EH (cell line): ENCODE measurements at places on chromosomes 12 and 14.

DNA sequence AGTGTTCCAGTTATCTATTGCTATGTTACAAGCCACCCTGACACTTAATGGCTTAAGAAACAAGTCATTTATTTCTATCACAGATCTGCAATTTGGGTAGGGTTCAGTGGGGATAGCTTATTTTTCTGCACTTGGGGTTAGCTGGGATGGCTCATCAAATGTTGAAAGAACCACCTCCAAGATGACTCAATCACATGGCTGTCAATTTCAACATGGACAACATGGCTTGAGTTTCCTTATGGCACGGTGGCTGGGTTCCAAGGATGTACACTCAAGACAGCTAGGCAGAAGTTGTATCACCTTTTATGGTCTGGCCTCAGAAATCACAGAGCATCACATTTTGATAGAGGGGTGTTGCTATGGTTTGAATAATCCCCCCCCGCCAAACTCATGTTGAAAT is 24.5 kb upstream of the IGF1 start:
- no peak for DNase-seq

DNA sequence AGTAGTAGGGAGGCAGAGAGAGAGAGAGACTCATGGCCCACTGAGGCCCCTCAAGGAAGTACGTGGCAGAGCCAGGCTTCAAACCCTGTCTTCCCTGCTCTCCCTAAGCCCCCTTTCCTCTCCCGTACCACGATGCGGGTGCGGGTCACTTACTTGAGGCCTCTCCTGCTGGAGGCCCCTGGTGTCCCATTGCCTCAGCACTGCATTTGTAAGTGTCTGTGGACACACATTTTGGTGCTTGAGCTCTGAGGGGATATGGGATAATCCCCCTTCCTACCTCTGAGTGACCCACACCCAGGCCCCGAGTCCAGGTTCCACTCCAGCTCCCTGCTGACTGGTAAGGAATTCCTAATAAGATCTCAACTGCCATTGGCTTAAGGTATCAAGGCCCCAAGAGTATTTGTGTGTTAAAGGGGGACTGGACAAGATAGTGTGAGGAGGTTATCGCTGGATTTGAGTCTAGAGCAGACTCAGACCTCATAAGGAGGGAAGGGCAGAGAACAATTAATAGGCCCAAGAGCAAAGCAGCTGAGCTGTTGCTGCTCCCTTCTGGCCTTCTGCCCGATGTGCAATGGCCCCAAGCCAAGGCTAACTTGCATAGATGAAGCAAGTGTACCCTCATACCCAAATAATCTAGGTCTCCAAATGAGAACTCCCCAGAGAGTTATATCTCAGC is 71.9 kb downstream of the CRACR2A start:
- peak; percentile 37 for DNase-seq

- DNase-seq, result peak; percentile 23
Observed at GRCh38 chr14:96297000-96297399, 41.0 kb downstream of the BDKRB1 start.

GRCh38 chr12:32302218-32303173 is 96.9 kb upstream of the FGD4 start:
- peak; percentile 37 for DNase-seq

DNA sequence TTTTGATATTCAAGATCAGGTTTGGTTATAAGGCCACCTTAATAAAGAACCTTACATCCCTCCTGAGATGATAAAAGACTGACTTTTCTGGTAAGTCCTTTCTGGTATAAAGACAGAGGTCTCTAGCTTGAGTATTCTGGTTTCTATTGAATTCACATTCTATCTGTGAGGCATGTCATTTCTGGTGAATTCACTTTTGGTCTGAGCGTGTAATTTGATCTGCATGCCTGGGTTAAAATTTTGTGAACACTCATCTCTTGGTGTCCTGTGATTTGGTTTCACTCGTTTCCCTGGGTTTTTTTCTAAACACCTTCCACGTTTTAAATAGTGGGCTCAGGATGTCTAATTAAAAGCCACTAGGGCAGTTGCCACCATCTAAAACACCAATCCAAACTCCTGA is 12.2 kb downstream of the EIF5 start:
- peak; percentile 44 for DNase-seq

GRCh38 chr14:23354990-23355389 is 2.3 kb upstream of the SLC22A17 start:
- DNase-seq, result no peak

- peak; percentile 90 for DNase-seq
Observed at GRCh38 chr14:69101331-69101826, 51.5 kb downstream of the DCAF5 start.

DNA sequence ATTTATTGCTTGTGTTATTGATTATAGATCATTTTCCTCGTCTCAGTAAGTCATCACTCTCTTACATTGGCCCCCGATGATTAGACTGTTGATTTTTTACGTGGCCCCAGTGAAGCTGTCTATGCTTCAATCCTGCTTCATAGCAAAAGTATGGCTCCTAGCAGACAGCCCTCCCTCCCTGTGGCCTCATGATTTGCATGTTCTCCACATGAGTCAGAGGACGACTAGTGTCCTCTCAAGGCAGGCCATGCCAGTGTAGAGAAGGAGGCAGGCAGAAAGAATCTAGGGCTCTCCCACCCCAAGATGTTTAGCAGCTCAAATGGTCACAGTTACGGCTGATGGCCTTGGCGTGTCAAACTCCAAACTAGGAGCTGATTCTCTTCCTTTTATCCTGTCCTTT is 59.6 kb downstream of the FIGNL2 start:
- DNase-seq, result peak; percentile 94

- peak; percentile 98 for DNase-seq
Observed at GRCh38 chr12:69405566-69405865, 46.0 kb downstream of the YEATS4 start.

GRCh38 chr12:87304406-87304805 is 724.8 kb downstream of the C12orf50 start:
- DNase-seq, result no peak

DNA sequence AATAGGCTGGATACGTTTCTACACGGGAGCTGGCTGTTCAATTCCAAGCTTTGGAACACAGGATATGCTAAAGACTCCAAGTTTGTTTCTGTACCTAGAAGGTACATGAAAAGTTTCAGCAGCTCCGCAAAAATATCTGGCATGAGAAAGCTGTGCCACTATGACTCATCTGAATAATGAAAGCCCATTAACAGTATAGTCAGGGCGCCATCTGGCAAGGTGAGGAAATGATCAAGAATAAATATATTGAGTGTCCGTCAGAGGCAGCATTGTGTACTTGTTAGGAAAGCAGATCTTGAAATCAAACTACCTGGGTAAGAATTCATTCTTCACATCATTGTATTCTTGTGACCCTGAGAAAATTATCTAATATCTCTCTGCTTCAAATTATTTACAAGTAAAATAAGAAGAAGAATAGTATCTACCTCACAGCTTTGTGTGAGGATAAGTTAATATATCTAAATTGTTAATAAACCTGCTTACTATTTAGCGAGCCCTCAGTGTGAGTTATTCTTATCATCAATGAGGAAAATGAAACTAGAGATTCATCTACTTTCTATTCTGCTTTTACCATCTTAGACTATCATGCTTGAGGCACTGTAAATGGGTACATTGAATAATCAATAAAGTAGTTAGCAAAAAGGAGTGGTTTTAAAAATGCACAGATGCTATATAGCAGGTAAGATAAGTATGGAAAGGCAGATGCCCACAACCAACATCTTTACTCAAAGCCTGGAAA is 53.5 kb downstream of the FSCB start:
- no peak for DNase-seq

DNA sequence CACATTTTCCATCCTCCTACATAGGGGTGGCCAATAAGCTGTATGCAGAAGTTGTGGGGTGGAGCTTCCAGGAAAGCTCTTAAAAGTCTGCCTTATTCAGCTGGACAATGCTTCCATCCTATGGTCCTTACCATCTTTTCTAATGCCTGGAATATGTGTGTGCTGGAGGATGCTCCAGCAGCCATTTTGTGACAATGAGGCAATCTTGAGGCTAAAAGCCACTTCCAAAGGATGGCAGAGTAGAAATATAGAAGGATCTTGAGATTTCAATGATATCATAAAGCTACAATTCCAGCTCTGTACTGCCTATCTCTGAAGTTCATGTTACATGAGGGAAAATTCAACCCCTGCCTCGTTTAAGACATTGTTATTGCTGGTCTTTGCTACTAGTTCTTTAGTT is 95.7 kb downstream of the APAF1 start:
- no peak for DNase-seq

DNA sequence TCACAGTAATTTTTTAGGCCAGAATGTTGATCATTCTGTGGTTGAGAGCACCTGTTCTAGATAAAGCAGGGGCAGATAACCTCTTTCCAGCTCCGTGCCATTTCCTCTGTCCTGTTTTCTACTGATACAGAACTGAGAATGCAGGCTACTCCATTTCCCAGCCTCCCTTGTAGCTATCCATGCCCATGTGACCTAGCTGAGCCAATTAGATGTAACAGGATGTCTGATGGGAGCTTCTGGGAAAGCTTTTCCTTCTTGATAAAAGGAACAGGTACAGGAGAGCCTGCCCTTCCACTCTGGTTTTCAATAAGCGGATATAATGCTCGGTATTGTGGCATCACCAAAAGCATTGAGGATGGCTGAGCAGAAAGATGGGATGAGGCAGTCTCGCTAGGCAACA is 54.2 kb downstream of the LRRC74A start:
- peak; percentile 15 for DNase-seq

- DNase-seq, result peak; percentile 9
Observed at GRCh38 chr14:85527445-85528035, 2.4 kb upstream of the FLRT2 start.

DNA sequence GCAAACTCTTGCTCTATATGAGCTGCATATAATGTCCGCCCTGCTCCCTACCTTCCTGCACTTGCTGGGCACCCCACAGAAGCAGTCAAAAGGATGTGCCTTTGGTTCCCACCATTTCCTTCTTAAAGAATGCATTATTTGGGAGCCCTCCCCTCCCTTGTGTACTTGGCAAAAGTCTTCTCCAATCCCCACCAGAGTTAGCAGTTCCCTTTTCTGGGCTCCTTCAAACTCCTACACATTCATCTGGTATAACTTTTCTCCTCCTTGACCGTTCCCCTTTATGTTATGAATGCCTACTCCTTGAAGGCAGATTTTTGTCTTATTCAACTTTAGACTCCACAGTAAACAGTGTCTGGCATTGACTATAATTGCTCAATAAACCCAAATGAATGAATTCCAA is 27.8 kb downstream of the AREL1 start:
- DNase-seq, result no peak

GRCh38 chr14:92525322-92526095 is 11.9 kb downstream of the RIN3 start:
- DNase-seq, result no peak

GRCh38 chr14:97776890-97777558 is 979.8 kb downstream of the VRK1 start:
- DNase-seq, result no peak
